LHCN-M2 (cell line): ENCODE measurements at places on chromosomes 6 and 20.

- DNase-seq: no peak
Measured at GRCh38 chr6:10382322-10382721, 32.6 kb downstream of the TFAP2A start.

DNA sequence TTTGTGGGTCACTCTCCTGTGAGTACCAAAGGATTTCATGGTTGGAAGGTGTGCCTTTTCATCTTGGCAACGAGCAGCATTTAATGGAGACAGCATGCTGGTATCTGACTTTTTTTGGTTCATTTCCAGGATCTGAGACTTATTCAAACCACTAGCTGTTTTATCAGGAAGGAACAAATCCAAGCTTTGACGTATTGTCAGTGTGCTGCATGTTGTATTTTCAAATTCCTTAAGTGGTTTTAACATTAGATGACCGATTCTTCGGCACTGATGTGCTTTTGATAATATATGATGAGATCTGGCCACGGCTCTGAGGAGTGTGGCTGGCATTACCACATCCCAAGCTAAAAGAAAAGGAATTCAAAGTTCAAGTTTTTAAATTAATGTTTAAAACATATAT, 6.4 kb downstream of the RMND1 start:
- DNase-seq: peak; percentile 28

DNA sequence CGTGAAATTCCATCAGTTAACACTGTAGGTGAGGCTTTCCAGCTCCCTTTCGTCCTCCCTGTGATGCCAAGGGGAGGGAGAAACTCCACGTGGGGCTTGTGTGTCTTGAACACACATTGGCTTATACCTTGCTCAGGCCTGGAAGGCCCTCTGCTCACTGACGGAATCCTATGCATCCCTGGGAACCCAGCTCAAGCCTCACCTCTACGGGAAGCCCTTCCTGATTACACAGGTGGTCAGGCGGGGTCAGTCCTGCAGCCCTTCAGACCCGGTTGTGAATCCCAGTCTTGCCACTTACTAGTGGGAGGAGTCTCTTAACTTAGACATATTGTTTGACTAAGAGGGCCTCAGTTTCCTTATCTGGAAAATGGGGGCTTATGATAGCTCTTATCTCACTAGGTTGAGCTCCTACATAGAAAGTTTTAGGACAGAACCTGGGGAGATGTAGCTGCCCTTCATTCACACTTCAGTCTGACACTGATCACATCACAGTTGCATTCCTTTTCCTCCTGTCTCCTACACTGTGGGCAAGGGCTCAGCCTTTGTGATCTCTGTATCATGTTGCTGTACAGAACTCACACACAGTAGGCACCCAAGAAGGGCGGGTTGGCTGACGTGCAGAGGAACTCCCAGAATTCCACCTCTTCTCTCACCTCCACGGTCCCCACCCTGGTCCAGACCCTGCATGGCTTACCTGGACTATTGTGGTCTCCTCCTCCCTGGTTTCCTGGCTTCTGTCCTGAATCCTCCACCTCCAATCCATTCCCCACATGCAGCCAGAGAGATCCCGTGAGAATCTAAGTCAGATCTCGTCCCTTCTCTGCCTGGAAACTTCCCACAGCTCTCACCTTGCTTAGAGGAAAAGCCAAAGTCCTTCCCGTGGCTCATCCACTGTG, 129.6 kb downstream of the CEBPB start:
- no peak for DNase-seq

GRCh38 chr20:37668166-37668565, 25.7 kb upstream of the CTNNBL1 start:
- no peak for DNase-seq

DNA sequence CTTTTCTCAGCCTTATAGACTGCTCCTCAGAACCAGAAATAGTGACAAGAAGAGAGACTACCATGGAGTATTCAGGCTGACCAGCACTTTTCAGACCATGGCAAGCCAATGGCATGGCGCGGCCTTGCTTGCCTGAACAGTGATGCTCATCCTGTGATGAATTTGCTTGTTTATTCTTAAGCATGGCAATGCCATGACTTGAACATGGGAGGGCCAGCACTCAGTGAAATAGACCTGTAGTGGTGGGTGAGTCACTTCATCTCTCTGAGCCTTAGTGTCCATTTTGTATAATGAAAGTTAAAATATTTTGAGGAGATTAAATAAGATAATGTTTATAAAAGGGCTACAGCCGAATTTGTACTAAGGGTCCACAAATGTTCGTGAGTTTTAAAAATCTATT, 79.1 kb downstream of the LRRC1 start:
- peak; percentile 15 for DNase-seq

GRCh38 chr6:14542670-14543366, 425.2 kb downstream of the CD83 start:
- DNase-seq: peak; percentile 68

- DNase-seq: peak; percentile 81
Measured at GRCh38 chr6:1461207-1461606, 71.8 kb downstream of the FOXF2 start.

GRCh38 chr6:97262676-97263075, 20.3 kb downstream of the MMS22L start:
- no peak for DNase-seq

GRCh38 chr6:170284866-170285469, 5.9 kb downstream of the DLL1 start:
- DNase-seq: no peak

DNA sequence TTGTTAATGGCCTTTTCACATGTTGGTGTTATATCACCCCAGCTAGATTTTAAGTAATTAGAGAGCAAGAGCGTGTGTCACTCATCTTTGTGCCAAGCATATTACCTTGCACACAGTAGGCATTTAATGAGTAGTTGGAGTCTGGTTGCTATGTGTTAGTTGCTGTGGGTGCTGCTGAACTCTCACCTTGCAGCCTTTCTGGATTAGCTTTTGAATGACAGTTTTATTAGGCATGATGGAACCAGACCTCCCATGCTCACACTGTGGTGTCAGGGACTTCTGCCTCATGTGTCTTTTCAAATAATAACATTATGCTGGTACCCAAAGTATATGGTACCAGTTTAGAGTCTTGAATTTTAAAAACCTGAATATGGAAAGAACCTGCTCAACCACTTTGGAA, 55.9 kb downstream of the TRAF3IP2 start:
- DNase-seq: no peak

- peak; percentile 21 for DNase-seq
Measured at GRCh38 chr6:11769244-11769643, 9.4 kb downstream of the ADTRP start.

GRCh38 chr6:165881806-165882205, 218.8 kb upstream of the PDE10A start:
- DNase-seq: no peak

- no peak for DNase-seq
Measured at GRCh38 chr6:160349814-160350350, 1.7 kb downstream of the SLC22A3 start.

DNA sequence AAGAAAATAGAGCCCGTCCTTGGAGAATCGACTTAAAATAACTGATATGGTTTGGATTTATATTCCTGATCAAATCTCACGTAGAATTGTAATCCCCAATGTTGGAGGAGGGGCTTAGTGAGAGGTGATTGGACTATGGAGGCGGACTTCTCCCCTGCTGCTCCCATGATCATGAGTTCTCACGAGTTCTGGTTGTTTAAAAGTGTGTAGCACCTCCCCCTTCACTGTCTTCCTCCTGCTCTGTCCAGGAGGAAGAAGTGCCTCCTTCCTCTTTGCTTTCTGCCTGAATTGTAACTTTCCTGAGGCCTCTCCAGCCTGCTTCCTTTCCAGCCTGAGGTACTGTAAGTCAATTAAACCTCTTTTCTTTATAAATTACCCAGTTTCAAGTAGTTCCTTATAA, 529.2 kb downstream of the HAO1 start:
- DNase-seq: peak; percentile 22

DNA sequence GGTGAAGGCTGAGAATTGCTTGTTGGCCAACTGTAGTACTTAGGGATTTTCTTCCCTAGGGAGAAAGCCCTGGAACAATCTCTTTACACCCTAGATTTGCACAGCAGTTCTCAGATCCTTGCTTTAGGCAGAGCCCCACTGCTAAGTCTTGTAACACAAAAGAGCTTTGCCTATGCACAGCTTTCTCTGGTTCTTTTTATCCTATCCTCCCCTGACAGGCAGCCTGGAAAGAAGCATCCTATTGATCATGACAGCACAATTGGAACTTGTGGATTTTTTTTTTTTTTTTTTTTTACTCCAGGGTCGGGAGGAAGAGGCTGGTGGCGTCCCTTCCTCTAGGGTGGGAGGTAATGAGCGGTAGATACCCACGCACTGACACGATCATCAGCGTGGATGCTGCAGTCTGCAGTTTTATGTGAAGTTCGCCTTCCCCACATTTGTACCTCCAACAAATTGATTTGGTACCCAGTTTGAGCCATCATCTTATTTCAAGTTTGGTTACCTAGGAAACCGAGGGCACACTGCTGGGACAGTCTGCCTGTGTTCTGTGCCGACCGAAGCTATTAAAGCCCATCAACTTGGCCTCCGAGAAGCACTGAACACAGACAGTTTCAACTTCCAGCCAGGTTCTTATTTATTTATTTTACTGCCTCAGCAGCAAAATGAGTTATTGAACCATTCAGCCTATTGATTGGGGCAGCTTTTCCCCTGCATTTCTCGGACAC, 110.1 kb downstream of the NRN1 start:
- DNase-seq: no peak

GRCh38 chr6:36025932-36026327, 1.5 kb upstream of the SLC26A8 start:
- peak; percentile 30 for DNase-seq

GRCh38 chr6:31945507-31946369, at the start of gene CFB:
Gene CFB, plus strand, starts transcription at chr6:31946095. Its CDS starts 127 bp downstream, at chr6:31946222.
- DNase-seq: peak; percentile 69

GRCh38 chr6:100268326-100268725, 196.4 kb downstream of the SIM1 start:
- DNase-seq: no peak

GRCh38 chr6:170113141-170113540, 177.7 kb downstream of the DLL1 start:
- DNase-seq: no peak

GRCh38 chr6:61809004-61809595, 476.9 kb downstream of the KHDRBS2 start:
- peak; percentile 0 for DNase-seq

GRCh38 chr6:15524861-15525401, 137.9 kb downstream of the DTNBP1 start:
- no peak for DNase-seq

- DNase-seq: no peak
Measured at GRCh38 chr6:82416346-82416745, 52.7 kb downstream of the TPBG start.

DNA sequence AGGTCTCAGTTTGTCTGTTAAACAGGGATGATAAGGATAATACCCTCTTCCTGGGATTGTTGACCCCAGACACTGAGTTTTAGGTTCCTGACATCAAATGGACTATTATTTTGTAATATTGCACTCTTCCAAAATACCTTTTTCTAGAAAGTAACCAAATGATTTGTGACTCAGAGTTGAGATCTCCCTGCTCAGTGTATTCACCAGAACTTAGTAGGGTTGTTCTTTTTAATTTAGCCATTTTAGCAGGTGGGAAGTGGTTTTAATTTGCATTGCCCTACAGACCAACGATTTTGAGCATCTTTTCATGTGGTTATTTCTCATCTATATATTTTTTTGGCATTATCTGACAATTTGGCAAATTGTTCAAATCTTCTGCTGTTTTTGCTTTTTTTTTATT, 75.1 kb downstream of the TMEM242 start:
- no peak for DNase-seq

- DNase-seq: no peak
Measured at GRCh38 chr6:20882014-20882413, 347.8 kb downstream of the CDKAL1 start.

DNA sequence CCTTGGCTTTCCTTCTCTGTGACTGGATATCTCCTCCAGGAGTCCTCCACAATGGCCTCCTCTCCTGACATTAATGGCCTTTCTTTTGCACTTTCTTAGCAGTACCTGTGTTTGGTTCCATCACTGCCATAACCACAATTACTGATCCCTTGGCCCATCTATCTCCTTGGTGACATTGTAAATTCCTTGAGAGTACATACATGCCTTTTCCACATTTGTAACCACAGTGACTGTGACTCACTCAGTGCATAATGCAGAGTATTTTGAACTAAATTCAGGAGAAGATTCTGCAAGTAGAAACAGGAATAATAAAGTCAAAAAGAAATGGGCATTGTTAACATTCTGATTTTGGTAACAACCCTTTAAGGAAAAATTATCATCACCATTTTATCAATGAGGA, 197.2 kb upstream of the SOX4 start:
- DNase-seq: peak; percentile 74

GRCh38 chr6:21107796-21108195, 485.8 kb upstream of the SOX4 start:
- no peak for DNase-seq

DNA sequence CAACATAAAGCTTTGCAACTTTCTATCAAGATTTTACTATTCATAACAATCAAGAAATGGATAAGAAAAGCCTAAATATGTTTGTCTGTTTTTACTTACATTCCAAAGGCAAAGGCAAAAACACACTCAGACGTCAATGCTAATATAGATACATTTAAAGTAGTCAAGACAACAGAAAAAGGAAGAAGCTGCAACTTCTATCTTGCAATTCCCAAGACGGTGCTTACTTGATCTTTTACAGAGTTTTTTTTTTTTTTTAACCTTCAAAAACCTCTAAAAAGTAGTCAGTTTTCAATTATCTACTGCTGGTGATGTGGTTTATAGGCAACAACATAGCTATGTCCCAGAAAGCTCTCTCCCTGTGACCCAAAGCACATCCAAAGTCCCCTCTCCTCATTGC, 58.1 kb downstream of the EPB41L2 start:
- DNase-seq: no peak

DNA sequence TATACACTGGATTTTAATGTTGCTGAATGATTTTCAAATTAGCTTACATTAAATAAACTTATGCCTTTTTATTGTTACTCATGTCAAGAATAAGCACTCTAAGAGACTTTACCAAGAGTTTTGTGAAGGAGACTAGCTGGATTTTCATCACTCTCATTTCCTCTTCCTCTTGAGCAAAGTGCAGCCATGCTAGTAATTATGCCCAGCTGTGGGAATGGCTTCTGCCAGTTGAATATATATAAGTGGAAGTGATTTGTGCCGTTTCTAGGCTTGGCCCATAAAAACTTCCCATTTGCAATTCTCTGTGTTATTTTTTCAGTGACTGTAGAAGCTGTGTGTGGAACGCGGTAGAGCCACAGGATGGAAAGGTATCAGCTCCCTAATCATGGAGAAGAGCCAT, 255.8 kb downstream of the HDGFL1 start:
- DNase-seq: no peak

DNA sequence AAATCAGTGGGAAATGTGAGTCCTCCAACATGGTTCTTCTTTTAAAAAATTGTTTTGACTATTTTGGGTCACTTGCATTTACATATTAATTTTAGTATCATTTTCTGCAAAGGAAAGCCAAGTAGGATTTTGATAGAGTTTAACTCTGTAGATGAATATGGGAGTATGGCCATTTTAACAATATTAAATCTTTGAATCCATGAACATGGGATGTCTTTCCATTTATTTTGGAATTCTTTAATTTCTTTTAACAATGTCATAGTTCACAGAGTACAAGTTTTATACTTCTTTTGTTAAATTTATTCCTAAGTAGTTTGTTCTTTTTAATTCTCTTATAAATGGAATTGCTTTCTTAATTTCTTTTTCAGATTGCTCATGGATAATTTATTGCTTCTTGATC, 56.5 kb upstream of the ARMC2 start:
- DNase-seq: no peak

- DNase-seq: peak; percentile 33
Measured at GRCh38 chr6:48099713-48100587, 11.0 kb downstream of the PTCHD4 start.
